ENCODE measurements at places on chromosomes 3 and 15. TPM values are rescaled to one million over a fixed set of nuclear protein-coding genes. Genes with fewer than 3 reads are reported as not detected.
A peak's percentile ranks its signal among the peaks of the same experiment; 100 is the strongest.

LIPC gene
- total RNA-seq = 0.64 TPM

DNA sequence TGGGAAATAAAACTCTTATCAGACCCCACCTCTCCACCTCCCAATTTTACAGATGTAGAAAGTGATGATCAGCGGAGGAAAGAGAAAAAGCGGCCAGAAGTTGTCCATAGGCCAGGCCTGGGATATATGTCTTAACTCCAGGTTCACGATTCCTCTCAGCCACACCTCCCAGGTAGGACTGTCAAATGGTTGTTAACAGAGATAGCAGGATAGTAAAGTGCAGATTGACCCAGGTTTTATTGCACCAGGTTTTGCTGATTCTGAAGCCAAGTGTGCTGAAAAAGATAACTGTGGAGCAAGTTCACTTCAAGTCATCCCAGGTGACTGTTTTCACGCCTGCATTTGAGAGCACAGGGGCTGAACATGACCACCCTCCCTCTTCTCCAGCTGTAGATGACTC lies 36.1 kb downstream of the LSM3 start:
- H3K4me1 ChIP-seq = no peaks in the 10 kb centered on the region
- H3K4me3 ChIP-seq = no peak overlapping the region
- DNase-seq = no peak
- H3K36me3 ChIP-seq = no peaks in the 10 kb centered on the region

TM6SF1 gene
- 25.4 TPM for total RNA-seq

DNA sequence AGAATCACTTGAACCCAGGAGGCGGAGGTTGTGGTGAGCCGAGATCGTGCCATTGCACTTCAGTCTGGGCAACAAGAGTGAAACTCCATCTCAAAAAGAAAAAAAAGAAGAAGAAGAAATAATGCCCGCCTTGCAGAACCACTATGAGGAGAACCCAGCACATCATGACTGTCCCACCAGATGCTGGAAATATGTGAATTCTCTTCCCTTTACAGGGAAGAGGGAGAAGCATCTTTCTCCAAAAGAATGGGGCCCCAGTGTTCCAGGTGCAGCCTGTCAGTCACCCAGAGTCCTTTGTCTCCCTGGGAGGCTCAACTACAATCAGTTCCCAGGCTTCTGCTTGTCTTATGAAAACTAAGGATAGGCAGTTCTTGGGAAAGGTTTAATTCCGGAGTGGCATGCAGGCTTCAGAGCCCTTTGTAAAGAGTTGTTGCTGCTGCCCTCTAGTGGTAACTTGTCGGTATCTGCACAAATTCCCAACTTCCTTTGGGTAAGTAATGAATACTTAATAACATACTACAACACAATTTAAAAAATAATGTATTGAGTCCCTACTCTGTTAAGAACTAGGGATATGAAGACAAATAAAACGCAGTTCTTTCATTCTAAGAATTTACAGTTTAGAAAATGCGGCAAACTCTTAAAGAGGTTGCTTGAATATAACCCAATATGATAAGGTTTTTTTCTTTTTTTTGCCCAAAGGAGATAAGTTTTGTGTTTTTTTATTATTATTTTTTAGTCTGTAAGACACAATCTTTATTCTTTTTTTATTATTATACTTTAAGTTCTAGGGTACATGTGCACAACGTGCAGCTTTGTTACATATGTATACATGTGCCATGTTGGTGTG lies 18.6 kb upstream of the TICRR start:
- no peak overlapping the region for H3K4me3 ChIP-seq
- H3K36me3 ChIP-seq = no peaks in the 10 kb centered on the region
- H3K27ac ChIP-seq = no peak overlapping the region

GP9 gene
- 1.2 TPM for total RNA-seq

DNA sequence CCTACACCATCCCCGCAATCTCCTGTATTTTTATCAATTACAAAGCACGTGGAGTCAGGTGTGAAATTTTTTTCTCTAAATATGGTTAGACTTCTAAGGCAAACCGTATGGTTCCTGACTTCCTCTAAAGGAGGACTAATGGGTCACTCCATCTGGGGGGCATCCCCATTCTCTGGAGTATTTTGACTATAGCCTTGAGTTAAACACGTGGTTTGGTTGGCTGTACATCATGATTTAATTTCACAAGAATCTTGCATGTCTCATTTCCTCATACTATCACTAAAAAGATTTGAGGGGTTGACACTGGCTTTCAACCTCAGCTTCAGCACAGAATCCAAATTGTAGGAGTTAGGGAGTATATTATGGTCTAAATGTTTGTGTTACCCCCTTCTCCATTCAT lies 25.3 kb upstream of the ZNF770 start:
- no peaks in the 10 kb centered on the region for H3K4me1 ChIP-seq
- no peak for DNase-seq
- no peaks in the 10 kb centered on the region for H3K36me3 ChIP-seq
- no peak overlapping the region for H3K27ac ChIP-seq
- H3K27me3 ChIP-seq = no peaks in the 10 kb centered on the region

- DNase-seq = no peak
- H3K4me1 ChIP-seq = no peaks in the 10 kb centered on the region
- H3K27me3 ChIP-seq = no peaks in the 10 kb centered on the region
- H3K4me3 ChIP-seq = no peak overlapping the region
- peaks cover 31% of the 10 kb centered on the region for H3K36me3 ChIP-seq
- peak overlapping the region; percentile 17 for H3K27ac ChIP-seq
Observed at GRCh38 chr15:40549894-40550293, 14.9 kb downstream of the CCDC32 start.

LRRC2 gene
- 2.9 TPM for total RNA-seq

- H3K36me3 ChIP-seq = no peaks in the 10 kb centered on the region
- H3K27ac ChIP-seq = no peak overlapping the region
- no peak overlapping the region for H3K4me3 ChIP-seq
- no peak for DNase-seq
- no peaks in the 10 kb centered on the region for H3K27me3 ChIP-seq
- H3K4me1 ChIP-seq = no peaks in the 10 kb centered on the region
Observed at GRCh38 chr3:157311633-157312375, 124.8 kb upstream of the PTX3 start.

Data from upper lobe of right lung (tissue), 1 donor.